ENCODE measurements at places on chromosomes 12 and 14.

- DNase-seq, result no peak
Observed at GRCh38 chr12:99619389-99620158, 28.0 kb upstream of the GARIN6 start.

GRCh38 chr12:75628916-75629315, 117.5 kb upstream of the KRR1 start:
- no peak for DNase-seq

DNA sequence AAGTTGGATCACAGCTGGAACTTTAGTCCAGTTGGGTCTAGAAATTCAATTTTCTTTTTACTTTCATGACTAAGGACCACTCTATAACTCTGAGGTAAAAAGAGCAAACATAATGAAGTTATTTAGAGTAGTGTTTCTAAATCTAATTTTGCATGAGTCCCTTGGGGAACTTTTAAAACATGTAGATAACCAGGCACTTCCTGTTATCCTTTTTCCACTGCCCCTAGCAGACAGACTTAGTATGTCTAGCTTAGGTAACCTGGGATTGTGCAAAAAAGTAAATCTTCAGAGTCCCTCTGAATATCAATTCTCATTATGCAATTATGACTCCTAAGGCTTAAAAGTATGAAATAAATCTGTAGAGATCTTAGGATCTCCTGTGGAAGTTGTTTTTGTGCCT, 371.2 kb downstream of the DIO2 start:
- DNase-seq, result no peak

DNA sequence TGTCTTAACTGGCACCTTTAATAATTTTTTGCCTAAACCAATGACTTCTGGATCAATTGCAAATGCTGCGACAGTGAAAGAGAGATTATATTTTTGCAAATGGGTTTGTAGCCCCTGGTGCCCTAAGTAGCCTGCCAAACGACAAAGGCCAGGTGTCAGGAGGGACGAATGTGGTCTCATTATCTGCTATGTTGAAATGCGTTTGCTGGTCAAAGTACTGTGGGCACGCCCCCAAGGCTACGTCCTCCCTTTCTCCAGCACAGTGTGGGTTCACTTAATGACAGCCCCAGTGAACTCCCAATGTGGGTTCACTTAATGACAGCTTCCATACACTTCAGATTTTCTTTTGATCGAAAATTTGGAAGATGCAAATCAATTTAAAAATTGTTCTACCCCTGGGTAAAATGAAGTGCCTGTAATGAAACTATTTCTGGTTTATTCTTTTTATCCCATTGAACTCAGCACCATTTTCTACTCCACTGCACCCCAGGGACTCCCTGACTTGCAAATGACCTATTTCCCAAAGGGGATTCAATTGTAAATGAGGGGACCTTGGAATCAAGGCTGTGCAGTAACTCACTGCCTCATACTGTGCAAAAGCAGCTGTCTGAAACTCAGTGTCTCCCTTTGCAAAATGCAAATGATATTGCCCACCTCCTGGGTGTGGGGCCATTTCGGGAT, 1.4 kb downstream of the SERPINA11 start:
- DNase-seq, result no peak

- no peak for DNase-seq
Observed at GRCh38 chr14:29236401-29236800, 469.8 kb downstream of the FOXG1 start.

DNA sequence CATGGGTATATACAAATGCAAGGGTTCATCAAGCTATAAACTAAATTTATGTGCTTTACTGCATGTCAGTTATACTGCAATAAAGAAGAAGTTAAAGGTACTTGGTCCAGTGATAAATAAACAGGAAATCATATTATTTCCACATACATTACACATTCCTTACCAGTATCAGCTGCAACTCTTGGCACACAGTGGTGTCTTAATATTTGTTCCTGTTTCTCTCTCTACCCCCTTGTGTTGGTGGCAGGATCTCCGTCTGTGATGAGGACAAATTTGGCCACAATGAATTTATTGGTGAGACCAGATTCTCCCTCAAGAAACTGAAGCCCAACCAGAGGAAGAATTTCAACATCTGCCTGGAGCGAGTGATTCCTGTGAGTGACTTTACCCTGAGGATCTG, 19.2 kb upstream of the OAS1 start:
- DNase-seq, result no peak

- DNase-seq, result no peak
Observed at GRCh38 chr14:38098074-38098836, 109.4 kb upstream of the SSTR1 start.

DNA sequence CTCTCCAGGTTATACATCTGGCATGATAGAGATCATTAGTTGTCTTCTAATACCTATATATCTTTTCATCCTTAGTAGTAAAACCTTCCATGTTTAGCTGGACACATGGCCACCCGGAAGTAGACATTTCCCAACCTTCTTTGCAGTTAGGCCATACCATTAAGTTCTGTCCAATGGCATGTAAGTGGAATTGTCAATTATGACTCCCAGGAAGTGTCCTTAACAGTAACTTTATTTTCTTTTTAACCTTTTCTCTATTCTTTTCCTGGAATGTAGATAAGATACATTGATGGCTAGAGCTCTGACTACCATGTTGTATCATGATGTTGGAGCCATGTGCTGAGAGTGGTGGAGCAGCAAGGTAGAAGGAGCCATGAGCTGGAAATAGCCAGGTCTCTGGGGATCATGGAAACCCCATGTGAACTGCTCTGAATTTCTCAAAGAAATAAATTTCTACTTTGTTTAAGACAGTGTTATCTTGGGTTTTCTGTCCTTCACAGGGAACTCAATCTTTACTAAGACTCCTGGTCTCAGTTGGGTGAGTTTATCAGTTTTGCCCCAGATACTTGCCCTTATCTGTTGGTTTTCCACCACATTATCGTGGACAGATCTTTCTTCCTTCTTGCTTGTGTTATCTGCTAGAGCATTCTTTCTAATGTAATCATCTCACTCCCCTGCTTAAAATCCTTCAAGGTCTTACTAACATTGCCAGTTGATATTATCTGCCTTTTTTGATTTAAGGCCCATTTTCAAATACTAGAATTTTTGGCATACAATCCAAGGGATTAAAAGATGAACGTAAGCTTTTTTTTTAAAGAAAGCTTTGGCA, 5.1 kb upstream of the LTA4H start:
- no peak for DNase-seq

DNA sequence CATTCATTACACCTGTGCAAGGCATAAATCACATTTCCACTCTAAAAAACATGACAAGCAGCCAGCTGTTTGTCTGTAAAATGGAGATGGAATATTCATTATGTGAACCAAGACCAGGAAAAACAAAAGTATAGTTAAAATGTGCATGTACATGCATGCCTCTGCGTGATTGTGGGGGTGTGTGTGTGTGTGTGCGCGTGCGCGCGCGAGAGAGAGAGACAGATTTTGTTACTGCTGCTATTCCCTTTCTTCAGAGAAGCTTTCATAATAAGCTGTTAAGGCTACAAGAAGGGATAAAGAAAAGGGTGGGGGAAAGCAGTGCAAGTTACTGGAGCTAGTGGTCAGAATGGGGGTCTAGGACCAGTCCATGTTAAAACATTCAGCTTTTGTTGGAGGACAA, 430.3 kb downstream of the NAV3 start:
- DNase-seq, result no peak

DNA sequence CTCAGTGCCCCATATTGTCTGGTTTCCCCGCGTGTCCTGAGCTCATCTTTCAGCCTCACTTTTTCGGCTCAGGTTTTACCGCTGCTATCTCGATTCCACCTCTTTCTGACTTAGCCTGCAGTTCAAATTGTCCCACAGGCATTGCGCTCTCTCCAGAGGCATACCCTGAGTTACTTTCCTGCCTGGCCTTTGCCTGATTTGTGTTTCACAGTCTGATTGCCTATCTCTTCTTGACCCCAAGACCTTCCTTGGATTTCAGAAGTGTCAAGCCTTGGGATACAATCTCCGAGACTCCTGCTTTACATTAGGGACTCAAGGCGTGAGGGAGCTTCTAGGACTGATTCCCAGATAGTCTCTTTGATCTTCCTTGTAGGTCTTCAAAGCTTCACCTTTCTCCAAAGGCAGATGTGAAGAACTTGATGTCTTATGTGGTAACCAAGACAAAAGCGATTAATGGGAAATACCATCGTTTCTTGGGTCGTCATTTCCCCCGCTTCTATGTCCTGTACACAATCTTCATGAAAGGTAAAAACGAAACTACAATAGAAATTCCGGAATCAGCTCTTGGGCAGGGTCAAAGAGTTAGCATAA, 629 bp downstream of the LETMD1 start:
- DNase-seq, result no peak

- DNase-seq, result no peak
Observed at GRCh38 chr14:58871573-58871972, 233.8 kb downstream of the DACT1 start.

GRCh38 chr14:34993426-34993825, 10.6 kb downstream of the SRP54 start:
- no peak for DNase-seq

GRCh38 chr14:29926228-29926627, 1.4 kb downstream of the PRKD1 start:
- DNase-seq, result no peak

DNA sequence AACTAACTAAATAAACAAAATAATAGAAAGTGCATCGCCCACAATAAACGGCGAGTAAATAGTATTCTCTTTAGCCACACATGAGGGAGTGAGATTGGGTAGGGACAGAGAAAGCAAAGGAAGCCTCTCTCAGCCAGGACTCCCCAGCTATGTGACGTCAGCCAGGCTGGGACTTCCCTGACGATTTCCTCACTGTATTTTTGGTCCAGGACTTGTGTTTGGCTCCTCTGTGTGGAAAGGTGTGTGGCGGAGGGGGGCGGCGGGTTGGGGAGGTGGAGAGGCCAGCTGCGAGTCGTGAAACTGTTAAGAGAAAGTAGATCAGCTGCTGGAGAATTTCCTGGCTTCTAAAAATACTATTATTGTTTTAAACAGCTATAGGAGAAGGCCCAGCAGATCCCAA, 1124.6 kb downstream of the AACS start:
- DNase-seq, result no peak

GRCh38 chr14:91519239-91520036, 9.3 kb upstream of the PPP4R3A start:
- DNase-seq, result no peak

DNA sequence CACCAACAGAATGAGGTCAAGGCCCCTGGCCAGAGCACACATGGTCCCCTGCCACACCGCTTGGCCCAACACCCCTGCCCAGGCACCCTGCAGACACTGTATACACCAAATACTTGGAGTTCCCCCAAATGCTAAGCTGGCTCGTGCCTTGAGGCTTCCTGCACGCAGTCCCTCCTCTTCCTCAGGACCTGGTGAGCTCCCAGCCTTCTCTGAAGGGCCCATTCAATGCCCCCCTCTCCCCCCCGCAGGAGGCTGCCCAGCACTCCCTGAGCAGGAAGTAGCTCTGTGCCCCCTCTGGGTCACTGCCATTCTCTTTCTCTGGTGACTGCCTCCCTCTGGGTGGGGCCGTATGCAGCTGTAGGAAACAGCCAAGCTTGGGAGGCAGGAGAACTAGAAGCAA, 75.3 kb downstream of the ITPK1 start:
- DNase-seq, result no peak

GRCh38 chr12:109594556-109595317, 21.1 kb downstream of the MVK start:
- DNase-seq, result no peak

DNA sequence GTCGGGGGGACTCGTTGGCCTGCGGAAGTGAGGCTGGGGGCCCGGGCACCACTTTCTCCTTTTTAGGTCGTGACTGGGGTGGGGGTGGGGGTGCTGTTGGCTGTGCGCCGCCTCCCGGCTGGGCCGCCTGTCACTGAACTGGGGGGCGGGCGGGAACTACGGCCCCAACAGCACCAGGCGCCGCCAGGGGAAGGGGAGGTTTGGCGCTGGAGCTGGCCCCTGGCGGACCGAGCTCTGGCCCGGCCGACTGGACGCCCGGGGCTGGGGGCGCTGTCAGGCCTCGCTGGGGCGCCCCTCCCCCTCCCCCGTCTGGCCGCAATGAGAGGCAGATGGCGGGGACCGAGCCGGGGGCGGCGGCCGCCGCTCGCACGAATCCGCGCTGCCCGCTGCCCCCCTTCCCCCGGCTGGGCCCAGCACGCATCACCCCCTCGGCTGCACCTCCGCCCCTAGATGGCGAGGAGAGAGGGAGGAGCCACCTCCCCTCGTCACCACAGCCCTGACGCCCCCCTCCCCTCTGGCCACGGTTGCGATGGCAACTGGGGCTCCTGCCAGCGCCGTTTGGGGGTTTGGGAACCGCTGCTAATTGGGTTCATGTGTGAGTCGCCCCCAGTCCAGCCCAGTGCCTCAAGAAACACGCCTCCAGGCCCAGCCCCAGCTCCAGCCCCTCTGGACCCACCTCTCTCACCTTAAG, 723 bp downstream of the NFATC4 start:
- peak; percentile 58 for DNase-seq

GRCh38 chr14:92677087-92677668, 71.2 kb downstream of the LGMN start:
- no peak for DNase-seq

DNA sequence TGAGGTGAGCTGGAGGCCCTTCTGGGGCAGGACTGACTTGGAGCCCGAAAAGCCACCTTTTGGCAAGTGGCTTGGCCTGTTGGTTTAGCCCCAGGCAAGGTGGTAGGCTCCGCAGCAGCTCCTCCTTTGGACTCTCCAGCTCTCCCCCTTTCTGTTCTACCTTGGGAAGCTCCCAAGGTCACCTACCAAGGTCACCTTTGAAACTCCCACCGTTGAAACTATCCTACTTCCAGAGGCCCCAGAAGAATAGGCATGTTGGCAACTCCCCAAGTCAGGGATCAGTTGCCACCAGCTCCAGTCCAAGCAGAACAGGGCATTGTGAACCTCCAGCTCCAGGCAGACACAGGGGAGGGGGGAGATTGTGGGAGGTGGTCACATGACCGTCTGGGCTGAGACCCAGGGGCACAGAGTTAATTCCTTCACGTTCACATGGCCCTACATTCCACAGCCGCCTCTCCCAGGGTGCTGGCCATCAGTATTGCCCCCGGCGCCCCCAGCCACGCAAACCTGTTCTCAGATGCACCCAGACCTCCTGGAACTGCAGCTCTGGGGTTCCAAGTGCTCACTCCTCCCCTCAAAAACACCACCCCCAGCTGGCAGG, 14.4 kb downstream of the IRF2BPL start:
- DNase-seq, result peak; percentile 94

DNA sequence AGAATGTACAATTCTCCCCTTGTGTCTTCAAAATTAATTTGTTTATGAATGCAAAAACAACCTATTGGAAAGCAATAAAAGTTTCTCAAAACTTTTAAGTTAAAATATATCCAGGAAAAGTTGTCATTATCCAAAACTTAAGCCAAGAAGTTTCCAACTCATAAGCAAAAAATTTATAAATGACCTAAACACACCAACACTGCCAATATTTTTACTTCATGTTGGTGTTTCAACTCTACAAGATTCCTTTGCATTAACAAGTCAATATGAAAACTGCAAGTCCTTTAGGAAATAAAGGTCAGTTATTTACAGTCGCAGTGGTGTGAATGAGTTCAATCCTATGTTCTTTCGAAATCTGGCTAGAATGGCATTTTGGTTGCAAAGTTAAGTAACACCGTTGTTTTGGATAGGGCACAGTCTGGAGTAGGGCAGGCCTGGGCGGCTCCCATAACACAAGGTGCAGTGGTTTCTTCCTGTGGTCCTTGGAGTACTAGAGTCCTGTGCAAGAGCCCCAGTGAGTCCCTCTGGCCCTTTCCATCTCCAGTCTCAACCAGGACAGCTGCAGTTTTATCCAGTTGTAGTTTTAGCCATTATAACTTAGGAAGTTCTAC, 151.4 kb downstream of the MED13L start:
- no peak for DNase-seq

GRCh38 chr14:67446371-67447032, 34.5 kb upstream of the PLEK2 start:
- DNase-seq, result no peak

GRCh38 chr14:105088812-105089745, 23.8 kb upstream of the GPR132 start:
- DNase-seq, result no peak

- no peak for DNase-seq
Observed at GRCh38 chr14:68616221-68616902, 176.5 kb downstream of the ZFP36L1 start.
